ENCODE measurements at places on chromosomes 11 and 22.

GRCh38 chr22:46727813-46728364 lies 10.2 kb downstream of the CERK start:
- DNase-seq = no peak

DNA sequence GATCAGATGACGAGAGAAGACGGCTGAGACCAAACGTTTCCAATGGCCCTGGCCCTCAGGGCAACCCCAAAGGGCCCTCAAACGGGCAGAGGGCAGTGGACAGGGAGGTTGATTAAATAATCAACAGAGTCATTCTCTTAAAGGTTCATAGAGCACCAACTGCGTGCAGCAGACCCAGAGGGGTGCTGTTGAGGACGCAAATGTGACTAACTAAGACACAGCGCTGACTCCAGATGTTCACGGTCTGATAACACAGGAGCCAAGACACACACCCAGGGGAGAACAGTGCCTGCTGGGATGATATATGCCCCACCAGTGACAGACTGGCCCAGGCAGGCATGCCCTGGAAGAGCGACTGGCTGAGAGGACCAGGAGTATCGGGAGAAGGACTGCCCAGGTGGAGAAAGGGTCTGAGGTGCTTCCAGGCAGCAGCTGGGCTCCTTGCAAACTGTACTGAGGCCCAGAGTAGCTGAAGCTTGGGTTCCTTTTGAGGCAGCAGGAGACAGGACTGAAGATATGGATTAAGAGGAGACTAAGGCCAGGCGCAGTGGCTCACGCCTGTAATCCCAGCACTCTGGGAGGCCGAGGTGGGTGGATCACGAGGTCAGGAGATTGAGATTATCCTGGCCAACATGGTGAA lies 7.7 kb downstream of the VWCE start:
- no peak for DNase-seq

DNA sequence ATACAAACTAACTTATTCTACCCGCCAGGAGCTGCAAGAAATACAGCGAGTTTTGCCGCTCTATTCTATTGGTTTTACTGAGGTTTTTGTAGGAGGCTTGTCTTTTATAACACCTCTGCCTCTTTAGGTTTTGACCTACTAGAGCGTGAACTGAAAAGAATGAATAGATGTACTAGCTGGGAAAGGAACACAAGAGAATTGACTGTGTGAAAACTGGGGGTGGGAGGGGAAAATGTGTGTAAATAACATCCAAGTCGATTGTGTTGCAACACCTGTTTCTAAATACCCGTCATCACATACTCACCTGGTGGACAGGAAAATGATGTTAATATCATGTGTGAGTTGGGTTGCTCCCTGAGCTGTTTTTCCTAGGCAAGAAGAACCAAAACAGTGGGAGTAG lies 12.9 kb upstream of the JHY start:
- DNase-seq = no peak

- no peak for DNase-seq
Measured at GRCh38 chr22:33853200-33854097, 66.8 kb downstream of the LARGE1 start.

GRCh38 chr22:43441216-43441615 lies 29.4 kb downstream of the MPPED1 start:
- DNase-seq = no peak

- no peak for DNase-seq
Measured at GRCh38 chr11:113245216-113245615, 69.2 kb upstream of the TTC12 start.

- DNase-seq = no peak
Measured at GRCh38 chr11:44300844-44301563, 8.9 kb downstream of the ALX4 start.

DNA sequence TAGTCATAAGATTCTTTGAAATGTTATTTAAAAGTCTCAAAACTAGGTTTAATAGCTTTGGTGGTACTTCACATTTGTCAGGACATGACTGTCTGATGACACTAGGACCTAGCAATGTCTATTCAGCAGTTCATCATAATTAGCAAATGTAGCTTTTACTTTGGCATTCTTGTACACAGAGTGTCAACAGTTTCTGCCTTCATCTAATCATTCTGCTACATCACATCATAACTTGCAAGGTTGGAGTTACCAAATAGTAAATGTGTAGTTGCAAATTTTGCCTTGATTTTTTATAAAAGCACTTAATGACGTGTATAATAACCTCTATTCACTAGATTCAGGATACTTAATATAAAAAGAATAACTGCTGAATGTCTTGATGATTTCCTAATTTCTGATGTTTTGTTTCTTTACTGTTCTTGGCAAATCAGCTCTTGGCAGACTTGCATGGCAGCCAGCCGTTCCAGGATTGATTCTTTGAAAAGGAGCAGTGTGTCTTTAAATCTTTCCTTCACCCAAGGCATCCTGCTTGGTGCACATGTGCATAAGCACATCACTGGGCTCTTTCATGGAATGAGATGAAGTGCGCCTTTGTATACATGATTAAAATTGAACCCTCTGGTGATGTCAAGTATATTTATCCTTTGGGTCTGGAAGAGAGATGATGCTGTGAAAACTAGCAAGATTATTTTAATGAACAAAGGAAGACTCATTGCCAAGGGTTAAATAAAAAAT lies 12.2 kb downstream of the FBXO7 start:
- no peak for DNase-seq

DNA sequence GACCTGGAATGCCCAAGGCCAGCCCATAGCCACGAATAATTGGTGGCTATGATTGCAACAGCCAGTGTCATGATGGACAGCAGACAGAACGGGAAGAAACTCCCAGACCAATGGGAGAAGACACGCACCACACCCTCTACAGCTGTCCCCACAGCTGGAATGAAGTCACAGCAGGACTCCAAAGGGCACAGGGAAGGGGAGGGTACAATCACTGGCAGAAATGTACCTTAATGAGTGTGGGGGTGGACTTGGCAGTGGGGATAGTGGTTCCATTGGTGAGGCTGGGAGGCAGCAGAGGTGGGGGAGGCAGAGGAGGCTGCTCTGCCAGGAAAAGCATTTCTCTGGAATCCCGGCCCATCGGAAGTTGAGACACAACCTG lies 52.9 kb downstream of the SGSM3 start:
- DNase-seq = no peak

DNA sequence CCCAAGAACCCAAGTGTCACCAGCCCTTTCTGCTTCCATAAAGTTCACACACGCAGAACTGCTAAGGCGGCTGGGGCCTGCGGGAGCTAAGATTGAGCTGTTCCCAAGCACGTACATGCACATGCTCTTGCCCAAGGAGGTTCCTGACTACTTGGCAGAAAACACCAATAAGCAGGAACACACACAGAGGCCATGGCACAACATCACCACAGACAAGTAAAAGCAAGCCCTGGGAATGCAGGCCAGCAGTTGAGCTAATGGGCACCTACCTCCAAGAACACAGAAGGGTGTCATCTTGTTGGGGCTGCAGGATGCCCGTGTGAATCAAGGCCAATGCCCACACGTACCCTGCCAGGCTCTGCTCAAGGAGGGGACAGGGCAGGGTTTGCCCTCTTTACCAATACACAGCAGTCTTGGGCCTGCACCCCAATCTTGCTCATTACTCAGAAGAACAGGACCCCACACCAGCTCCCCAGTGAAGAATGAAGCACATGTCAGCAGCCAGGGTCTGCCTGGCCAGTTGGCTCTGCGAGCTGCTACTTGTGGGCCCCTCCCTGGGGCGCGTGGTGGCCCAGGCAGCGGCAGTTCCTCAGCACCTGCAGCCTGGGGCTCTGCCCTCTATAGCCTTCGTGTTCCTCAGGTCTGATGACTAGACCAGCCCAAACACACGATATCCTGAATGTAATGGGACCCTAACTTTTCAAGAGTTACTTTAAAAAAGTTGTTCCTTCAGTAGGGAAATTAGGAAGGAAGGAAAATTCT lies 32.3 kb upstream of the CYP2D6 start:
- no peak for DNase-seq

DNA sequence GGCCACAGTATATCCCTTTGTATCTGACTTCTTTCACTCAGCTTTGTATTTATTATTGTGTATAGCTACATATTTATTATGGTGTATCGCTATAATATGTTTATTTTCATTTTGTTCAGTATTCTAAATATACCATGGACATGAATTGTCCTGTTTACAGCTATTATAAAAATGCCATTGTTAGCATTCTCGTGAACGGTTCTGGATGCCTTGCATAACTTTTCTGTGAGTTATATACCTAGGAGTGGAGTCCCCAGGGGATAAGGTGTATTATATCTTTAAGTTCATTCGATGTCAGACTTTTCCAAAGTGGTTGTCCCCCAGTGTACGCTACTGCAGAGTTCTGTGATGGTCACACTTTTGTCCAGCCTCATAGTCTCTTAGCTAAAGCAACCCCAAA lies 301.7 kb downstream of the TMEM135 start:
- DNase-seq = no peak

DNA sequence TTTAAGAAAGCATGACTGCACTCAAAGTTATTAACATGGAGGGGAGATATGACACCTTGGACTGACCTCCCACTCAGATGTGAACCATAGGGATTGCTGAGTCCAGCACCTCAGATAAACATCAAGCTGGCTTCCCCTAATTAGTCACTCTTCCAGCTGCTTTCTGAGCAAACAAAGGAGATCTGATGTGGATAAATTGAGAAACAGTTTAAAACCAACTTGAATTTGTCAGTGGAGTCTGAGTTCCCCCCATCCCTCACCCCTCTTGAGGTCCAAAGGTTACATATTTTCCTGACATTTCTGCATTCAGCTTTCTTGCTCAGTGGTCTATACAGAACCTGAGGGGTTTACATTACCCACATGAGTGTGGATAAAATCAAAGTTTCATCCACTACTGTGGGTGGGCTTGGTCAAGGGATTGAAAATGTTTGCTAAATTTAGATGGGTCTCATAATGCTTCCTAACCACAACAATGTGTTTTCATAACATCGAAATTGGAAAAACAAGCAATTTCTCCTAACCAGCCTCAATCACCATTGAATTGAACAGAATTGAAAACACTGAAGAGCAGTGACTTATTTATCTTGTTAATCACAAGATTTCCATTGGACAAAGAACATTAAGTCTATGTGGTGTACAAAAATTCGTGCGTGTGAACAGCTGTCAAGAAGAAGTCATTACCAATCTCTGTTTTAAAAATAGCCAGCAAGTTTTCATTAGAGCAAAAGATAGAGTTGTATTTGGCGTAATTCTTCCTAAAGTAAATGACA lies 292.3 kb downstream of the METTL15 start:
- no peak for DNase-seq

DNA sequence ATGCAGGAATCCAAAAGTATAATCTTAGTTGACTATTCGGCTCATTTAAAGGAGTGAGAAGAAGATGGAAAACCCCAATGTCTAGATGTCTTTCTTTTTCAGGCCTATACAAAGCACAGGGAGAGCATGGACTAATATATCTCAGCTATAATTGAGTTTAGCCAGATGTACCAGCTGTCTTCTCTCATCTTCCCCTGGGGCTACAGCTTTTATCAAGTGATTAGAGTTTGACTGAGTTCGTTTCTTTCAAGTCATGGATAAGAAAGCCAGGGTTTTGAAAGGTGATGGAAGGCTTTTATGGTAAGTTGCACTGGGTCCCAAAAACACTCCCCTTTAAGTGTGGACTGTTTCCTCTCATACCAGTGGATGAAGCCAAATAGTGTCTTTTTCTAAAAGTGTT lies 1172.8 kb upstream of the TENM4 start:
- no peak for DNase-seq

- DNase-seq = no peak
Measured at GRCh38 chr11:116918925-116919655, 81.7 kb upstream of the APOA1 start.

- DNase-seq = peak; percentile 26
Measured at GRCh38 chr22:22463855-22464540, 44.5 kb downstream of the ZNF280B start.

DNA sequence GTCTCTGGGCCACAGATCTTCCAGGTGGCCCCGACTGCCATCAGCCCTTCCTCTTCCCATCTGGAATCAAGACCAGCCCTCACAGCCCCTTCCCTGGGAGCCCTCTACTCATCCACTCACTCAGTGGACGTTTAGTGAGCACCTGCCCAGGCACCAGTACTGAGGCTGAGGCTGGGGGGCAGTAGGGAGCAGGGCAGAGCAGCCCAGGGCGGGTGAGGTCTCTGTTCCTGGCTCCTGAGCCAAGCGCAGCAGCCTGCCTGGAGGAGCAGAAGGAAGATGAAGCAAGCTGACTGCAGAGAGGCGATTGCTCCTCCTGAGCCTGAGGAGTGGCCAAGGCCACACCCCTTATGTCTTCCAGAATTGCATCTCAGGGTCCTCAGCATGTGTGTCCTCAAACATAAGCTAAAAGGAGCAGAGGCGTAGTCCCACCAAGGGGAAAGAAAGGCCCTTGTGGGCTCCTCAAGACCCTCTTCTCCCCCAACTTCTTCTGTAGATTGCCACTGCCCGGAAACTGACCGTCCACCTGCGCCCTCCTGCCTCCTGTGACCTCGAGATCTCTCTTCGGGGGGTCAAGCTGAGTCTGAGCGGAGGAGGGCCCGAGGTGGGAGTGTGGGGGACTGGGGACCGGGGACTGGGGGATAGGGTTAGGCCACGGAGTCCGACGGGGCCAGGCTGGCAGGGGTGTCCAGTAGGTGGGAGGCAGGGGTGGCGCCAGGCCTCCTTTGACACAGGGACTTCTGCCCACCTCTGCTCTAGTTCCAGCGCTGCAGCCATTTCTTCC lies 5.8 kb downstream of the MAPK8IP2 start:
- no peak for DNase-seq

DNA sequence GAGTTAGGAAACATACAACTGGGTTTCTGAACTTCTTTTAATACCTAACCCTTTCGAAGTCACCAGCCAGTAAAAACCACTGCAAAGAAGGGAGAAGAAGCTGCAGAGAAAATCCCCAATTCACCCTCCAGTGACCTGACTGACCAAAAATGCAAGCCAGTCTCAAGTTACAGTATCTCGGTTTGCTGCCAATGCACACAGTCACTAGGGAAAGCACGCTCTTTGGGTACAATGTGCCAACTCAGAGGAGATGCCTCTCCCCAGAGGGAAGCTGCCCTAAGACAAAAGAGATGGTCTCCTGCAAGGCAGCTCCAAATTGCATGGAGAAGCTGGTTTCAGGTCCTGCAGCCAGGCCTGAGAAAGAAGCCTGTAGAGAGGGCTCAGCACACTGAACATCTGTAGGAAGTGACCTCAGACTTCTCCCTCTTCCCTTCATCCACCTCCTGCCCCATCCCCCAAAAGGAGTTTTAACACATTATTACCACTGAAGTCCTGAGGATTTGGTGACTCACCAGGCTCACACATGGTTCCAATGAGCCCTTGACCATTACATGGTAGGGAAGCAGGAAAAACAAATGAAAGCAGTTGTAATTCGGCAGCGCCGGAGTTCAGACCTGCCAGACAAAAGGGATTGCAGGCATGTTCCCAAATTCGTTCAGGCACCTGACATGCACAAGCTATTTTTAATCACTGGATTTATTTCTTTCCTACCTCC lies 90.1 kb downstream of the ETS1 start:
- DNase-seq = no peak

GRCh38 chr11:110093407-110094297 lies 460 bp downstream of the ZC3H12C start:
- DNase-seq = no peak

GRCh38 chr11:14378171-14378570 lies 19.2 kb upstream of the RRAS2 start:
- DNase-seq = no peak

- DNase-seq = no peak
Measured at GRCh38 chr11:69189059-69189458, 33.3 kb downstream of the SMIM38 start.

GRCh38 chr11:99565333-99565732 lies 544.6 kb downstream of the CNTN5 start:
- DNase-seq = no peak
